Glutamatergic neuron (in vitro differentiated cells): ENCODE measurements at places on chromosomes 7 and 10. TPM values are rescaled to one million over a fixed set of nuclear protein-coding genes. Genes with fewer than 3 reads are reported as not detected.
A peak's percentile ranks its signal among the peaks of the same experiment; 100 is the strongest.

DNA sequence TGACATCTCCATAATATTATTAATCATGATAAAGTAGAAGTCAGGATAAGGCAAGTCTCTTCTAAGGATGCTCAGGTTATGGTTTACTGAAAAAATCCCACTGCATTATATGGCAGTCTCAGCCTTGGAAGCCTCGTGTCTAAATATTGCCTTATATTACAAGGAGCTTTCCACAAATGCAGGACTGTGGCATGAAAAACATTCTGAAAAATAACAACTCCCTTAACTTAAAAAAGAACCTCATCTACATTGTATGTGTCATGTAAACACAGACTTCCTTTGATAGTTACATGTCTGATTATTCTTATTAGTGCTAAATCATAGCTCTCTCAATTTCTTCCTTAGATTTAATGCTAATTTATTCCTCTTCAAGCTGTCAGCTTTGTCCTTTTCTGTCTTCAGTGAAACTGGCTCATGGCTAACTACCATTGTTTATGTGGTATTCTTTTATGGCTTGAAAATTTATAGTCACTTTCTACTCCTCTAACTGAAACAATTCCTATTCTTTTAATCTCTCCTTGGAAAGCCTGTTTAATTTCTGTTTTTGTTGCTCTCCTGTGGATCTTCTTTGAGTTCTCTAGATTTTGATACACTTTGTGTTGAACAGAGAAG, 156.1 kb downstream of the KIF20B start:
- DNase-seq, result no peak

DNA sequence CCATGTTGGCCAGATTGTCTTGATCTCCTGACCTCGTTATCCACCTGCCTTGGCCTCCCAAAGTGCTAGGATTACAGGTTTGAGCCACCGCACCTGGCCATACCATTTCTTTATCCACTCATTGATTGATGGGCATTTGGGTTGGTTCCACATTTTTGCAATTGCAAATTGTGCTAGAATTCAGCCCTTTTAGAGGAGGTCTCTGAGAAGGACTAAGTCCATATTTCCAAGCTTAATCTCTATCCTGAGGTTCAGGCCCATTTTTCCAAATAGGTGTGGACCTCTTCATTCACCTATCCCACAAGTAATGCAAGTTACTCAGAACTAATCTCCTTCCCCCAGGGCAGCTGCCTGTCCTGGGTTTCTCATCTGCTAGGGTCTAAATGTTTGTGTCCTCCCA, 9.7 kb upstream of the OPTN start:
- no peak for DNase-seq

GRCh38 chr10:101618871-101619270, 30.8 kb downstream of the DPCD start:
- DNase-seq, result no peak

GRCh38 chr7:91351374-91351773, 87.1 kb downstream of the FZD1 start:
- no peak for DNase-seq

- DNase-seq, result no peak
These were observed 1.2 kb downstream of the TASOR2 start for GRCh38 chr10:5685764-5686240.

Gene MOGAT3
- not detected for total RNA-seq

Gene CLEC5A
- not detected for total RNA-seq

DNA sequence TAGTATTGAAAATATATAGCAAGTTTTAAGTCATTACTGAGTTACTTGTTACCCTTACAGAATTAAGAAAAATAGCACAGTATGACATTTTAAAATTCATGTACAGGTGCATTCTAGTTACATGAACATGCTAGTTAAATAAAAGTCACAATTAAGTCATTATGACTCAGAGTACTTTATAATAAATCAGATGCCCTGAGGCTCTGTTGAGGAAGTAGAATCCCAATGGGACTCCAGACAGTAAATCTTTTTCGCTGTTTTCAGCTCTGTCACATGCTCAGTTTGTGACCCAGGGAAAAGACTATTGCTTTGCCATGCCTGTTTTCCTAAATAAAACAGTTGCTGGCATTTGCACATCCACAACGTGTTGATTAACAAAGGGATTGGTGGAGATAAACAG, 21.0 kb downstream of the NUDT13 start:
- DNase-seq, result no peak

DNA sequence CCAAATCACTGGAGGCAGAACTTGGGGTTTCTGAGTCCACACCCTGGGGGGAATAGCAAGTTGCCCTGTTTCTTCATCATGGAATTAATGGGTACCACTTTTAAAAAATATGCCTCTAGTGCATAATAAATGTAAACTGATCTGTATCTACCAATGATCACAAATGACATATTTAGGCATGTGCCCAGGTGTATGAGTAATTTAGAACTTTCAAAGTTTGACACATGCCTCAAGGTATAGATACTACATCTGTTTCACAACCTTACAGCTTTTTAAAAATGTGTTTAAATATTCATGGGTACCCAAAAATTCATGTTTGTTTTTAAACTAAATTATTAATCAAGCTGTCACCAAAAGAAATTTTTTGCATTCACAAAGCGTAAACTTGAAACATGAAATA, 226.0 kb downstream of the KIAA1217 start:
- DNase-seq, result no peak

- no peak for DNase-seq
These were observed 51.3 kb upstream of the FRMD4A start for GRCh38 chr10:14382022-14382421.

DNA sequence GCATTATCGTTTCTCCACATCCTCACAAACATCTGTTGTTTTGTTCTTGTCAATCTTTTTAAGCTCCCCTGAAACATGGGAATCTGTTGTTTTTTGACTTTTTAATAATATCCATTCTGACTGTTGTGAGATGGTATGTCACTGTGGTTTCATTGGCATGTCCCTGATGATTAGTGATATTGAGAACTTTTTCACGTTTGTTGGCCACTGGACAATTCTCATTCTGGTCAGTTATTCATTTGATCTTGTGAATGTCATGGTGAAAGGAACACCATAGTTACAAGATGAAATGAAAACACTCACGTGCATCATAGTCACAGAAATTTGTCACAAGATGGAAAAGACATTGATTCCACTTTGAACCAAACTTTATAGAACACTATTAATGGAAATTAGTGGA, 20.5 kb upstream of the SGCE start:
- DNase-seq, result no peak

DNA sequence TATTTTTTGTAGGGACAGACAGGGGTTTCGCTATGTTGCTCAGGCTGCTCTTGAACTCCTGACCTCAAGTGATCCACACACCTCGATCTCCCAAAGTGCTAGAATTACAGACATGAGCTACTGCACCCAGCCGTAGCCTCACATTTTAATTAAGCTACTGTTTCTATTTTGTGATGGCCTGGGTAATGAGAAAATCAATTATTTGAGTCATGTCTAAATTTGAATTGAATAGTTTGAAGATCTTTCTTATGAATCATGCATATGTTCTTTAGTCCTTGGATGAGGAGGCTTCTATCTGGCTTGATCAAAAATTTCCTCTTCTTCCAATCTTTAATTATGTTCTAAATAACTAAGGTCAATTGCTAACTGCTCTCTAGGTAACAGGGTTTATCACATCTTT, 175.0 kb downstream of the REEP3 start:
- DNase-seq, result no peak

DNA sequence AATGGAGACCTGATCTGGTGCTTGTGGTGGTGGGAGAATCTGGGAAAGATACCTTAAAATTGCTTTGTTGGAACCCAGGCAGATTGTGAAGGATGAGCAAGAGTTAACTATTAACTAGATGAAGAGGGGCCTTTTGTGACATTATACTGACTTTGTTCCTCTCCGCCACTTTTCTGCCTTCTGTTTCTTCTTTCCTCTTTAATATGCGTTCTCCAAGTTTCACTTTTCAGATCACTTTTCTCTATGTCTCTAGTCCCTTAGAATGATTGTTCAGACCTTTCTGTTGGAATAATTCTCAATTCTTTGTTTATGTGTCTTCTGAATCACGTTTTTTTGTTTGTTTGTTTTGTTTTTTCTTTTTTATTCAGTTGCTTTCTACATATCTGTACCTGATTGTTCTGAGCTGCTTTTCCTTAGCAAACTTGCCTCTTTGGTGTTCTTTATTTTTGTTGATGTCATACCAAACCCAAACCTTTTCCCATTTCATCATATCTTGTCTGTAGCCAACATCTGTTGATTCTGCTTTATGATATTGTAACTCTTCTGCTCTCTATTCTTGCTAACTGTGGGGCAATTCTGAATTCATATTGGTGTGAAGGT, 2.8 kb downstream of the BMPR1A start:
- DNase-seq, result no peak

- DNase-seq, result no peak
These were observed 72.8 kb upstream of the ADRA2A start for GRCh38 chr10:111004016-111004415.

DNA sequence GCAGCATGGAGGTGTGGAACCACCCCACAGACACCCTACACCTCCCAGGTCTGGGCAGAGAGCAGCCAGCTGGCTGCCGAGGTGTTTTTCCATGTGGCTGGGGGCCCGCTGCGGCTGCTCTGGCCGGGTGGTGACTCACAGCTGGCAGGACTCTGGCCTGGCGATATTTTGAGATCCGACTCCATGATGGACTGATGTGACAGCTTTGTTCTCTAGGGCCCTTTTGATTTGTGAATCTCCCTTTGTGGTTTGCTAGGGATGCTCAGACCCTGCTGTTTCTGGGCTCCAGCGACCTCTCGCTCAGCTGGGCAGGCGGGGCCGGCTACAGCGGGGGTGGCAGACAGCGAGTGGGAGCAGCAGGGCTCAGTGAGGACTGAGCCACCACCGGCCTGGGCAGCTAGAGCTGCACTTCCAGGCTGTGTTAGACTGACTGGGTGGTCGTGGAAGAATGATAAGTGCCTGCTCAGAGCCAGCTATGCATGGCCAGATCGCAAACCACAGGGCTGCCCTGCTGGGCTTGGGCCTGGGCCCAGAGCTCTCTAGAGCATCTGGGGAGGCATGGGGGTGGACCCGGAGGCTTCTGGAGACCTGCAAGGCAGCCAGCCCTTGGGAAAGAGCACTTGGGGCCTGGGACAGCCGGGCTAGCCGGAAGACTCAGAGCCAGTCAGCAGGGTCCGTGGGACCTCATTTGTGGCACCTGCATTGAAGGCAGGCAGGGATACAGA, 46.2 kb upstream of the GDF10 start:
- no peak for DNase-seq

- DNase-seq, result no peak
These were observed 64.9 kb downstream of the NPTX2 start for GRCh38 chr7:98681951-98682350.

DNA sequence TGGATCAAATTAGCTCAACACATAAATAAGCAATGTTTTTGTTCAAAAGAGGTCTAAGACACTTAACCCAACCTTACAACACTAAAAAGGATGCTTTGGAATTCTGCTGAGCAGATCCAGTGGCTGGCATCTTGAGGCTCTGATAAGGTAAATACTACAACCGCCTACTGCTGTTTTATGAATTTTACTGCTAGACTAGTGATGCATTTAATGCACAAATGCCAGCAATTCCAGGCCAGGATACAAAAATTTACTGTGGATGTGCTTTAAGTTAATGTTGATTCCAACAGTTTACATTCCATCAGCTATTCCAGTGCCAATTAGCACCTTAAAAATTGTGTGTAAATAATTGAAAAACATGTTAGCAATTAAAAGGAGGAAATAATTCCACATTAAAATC, 261.3 kb downstream of the PARD3 start:
- DNase-seq, result no peak

Gene ADGRA1
- total RNA-seq, result 9.1 TPM

DNA sequence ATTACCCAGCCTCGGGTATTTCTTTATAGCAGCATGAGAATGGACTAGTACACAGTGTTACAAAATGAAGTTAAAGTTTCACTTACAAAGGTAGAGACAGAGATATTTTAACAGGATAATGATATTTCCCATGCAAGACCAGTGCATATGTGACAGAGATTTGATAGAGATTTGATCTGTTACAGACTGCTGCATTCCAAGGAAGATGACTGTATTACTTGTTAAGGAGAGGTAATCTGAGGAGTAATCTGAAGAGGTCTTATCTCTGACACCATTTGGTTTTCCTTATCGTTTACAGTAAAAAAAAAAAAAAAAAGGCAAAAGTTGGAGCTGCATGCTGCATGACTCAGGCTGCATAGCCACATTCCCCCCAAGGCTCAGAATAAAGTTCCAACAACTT, 289.6 kb downstream of the POM121L12 start:
- DNase-seq, result no peak

Gene ZNF511
- 24.6 TPM for total RNA-seq

Gene BZW2
- total RNA-seq, result 86.7 TPM

Gene AKR1D1
- not detected for total RNA-seq

Gene AGMO
- total RNA-seq, result 1.2 TPM

Gene TEX47
- not detected for total RNA-seq

DNA sequence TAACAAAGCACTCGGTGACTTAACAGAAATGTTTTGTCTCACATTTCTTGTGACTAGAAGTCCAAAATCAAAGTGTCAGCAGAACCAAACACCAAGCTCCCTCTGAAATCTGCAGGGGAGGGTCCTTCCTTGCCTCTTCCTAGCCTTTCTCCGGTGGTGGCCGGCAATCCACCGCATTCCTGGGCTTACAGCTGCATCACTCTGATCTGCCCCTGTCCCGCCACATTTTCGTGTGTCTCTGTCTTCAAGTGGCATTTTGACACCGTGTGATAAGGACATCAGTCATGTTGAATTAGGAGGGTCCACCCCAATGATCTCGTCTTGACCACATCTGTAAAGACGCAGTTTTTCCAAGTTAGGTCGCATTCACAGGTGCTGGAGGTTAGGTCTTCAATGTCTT, 30.5 kb upstream of the TOMM7 start:
- peak; percentile 20 for DNase-seq

Gene SPAG6
- not detected for total RNA-seq

DNA sequence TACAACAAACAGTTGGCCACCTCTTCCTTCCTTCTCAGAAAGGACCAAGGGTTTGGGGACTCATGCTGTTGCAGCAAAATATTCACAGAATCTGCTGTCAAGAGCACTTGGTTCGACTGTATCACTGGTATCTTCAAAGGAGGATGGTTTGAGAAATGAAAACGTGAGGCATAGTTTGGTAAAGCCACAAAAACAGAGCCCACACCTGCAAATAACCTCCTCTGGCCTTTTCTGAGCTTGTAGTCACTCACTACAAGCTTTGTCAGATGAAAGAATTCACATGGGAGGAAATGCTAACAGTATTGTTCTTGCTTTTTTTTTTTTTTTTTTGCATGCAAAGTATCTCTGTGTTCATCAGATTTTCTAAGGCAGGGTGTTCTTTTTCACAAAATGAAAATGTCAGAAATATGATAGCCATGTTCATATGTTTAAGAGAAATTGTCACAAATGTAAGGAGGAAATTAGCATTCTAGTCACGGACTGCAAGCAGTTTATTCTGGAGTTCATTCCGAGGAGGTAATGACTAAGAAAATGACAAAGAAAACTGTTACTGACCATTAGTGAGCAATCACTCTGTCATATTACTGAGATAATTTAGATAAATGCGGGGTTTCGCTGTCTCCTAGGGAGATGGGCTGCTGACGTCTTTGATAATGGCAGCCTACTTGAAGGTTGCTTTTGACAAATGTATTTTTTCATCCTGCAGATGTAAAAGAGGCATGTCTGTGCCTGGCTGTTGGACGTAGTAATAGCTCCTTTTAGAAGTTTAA, 117.8 kb upstream of the MYO3A start:
- DNase-seq, result no peak
